ENCODE measurements at places on chromosomes 6 and 20. TPM values are rescaled to one million over a fixed set of nuclear protein-coding genes. Genes with fewer than 3 reads are reported as not detected.

Gene MCHR2
- not detected for total RNA-seq

Gene BPI
- not detected for total RNA-seq

Gene GMNN
- total RNA-seq, result 56.8 TPM

Gene WFDC12
- not detected for total RNA-seq

Gene CCR6
- total RNA-seq, result 0.08 TPM

Gene SNPH
- 3.3 TPM for total RNA-seq

Gene UST
- 4.6 TPM for total RNA-seq

Gene NRSN2
- 62.3 TPM for total RNA-seq

Gene HMGA1
- total RNA-seq, result 601 TPM

Gene GPR6
- total RNA-seq, result not detected

Gene EPPIN
- total RNA-seq, result not detected

Gene GSTA3
- total RNA-seq, result not detected

Gene SAMD10
- total RNA-seq, result 0.05 TPM

Gene PGC
- total RNA-seq, result 0.09 TPM

Gene MDFI
- 1.1 TPM for total RNA-seq

Gene TRDN
- not detected for total RNA-seq

Gene UNC5CL
- total RNA-seq, result 0.65 TPM

Gene C6orf118
- total RNA-seq, result 0.14 TPM

Gene ATP6V1G2
- total RNA-seq, result 0.93 TPM

Gene C20orf144
- 0.11 TPM for total RNA-seq

Gene CRIP3
- 0.27 TPM for total RNA-seq

Gene CPXM1
- total RNA-seq, result not detected

Gene GABRR2
- total RNA-seq, result 0.03 TPM

Gene HLA-DRB1
- not detected for total RNA-seq

Gene GMPR
- total RNA-seq, result 5.6 TPM

Gene IMPG1
- total RNA-seq, result not detected

Gene RGS19
- total RNA-seq, result 39.1 TPM

Gene TREML1
- not detected for total RNA-seq

Gene APCDD1L
- 0.06 TPM for total RNA-seq

Gene MAFB
- 0.15 TPM for total RNA-seq

Gene SUN5
- total RNA-seq, result not detected

Gene ASIP
- not detected for total RNA-seq

Gene PHACTR3
- 0.45 TPM for total RNA-seq

Gene TRIM10
- not detected for total RNA-seq

Gene SUMO4
- not detected for total RNA-seq

Gene TRAPPC3L
- total RNA-seq, result not detected

Gene VSTM2L
- total RNA-seq, result 27.9 TPM

Gene HCRTR2
- not detected for total RNA-seq

Gene ME1
- total RNA-seq, result 34.9 TPM

Gene VSX1
- total RNA-seq, result 0.93 TPM

Gene BANF2
- total RNA-seq, result not detected

Gene RGS17
- 5.8 TPM for total RNA-seq

Gene ZNF343
- 14.6 TPM for total RNA-seq

Gene MARCKS
- total RNA-seq, result 11.1 TPM
